GM04503 (cell line): ENCODE measurements at places on chromosomes 11 and 22.

DNA sequence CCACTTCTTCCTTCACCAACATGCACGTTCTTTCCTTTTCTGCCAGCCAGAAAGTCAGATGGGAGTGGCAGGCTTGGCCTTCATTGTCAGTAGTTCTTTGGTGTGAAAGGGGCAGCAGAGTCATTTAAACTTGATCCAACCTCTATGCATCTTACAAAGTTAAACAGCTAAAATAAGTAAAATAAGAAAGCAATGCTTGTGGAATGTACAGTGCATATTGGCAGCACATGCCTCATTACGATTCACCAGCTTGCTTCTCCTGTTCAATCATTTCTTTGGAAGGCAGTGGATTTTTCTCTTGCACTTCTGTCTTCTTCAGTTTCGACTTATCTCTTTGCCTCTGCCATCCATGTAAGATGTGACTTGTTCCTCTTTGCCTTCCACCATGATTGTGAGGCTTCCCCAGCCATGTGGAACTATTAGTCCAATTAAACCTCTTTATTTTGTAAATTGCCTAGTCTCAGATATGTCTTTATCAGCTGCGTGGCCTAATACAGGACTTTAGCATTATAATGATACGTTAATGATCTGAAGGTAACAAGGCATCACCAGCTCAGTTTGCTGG, 14.8 kb downstream of the LGALS12 start:
- no peak for DNase-seq

DNA sequence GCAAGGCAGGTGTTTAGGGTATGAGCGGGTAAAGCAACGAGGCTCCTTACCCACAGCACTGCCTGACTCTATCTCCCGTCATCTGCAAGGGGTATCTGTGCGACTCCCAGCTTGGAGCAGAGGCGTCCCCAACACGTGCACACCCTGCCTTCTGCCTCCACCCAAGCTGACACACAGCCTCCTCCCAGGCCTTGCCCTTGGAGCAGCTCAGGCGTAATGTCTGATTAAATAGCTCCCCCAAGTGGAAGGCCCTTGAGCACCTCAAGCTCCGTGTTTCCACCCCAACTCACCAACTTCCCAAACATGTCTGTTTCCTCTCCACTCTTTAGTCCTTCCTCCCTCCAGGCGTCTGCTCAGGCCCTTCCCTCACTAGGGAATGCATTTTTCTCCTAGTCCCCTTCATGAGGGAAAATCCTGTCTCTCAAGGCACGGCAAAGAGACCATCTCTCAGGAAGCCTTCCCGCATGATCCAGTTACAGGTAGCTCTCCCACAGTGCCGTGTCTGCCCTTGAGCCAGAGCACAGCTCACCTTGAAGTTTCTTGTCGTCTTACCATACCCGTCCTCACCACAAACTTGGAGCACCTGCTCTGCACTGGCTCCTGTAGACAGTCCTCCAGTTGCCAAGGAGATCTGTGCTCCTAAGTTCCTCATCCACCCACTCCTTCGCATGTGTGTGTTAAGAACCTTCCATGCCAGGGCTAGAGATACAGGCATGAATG, 15.8 kb downstream of the CYB5R2 start:
- DNase-seq: no peak

DNA sequence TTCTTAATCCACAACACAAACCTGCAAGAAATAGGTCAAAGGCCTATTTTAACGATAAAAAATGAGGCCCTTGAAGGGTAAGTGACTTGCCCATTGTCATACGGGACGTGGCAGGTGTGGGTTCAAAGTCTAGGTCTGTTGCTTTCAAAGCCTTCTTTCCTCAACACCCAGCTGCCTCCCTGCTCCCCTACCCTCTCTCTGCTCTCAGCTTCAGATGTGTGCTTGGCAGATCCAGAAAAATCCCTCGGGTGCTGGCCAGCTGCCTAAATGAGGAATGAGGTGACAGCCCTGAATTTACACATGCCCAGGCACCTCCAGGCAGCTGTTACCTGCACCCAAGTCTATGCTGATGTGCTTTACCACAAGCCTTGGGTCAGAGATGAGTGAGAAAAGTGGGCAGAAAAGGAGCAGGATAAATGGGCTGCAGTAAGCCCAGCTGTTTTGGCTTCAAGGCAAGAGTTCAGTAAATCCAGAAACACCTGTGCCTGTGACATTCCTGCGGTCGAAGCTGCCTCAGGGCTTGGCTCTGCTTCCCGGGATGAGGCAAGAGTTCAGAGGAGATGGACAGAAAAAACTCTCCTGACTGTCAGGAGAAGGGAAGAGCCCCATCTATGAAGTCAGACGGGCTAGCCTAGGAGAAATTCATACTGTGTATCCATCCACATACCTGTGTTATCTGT, 49.9 kb upstream of the LDLRAD3 start:
- DNase-seq: no peak

DNA sequence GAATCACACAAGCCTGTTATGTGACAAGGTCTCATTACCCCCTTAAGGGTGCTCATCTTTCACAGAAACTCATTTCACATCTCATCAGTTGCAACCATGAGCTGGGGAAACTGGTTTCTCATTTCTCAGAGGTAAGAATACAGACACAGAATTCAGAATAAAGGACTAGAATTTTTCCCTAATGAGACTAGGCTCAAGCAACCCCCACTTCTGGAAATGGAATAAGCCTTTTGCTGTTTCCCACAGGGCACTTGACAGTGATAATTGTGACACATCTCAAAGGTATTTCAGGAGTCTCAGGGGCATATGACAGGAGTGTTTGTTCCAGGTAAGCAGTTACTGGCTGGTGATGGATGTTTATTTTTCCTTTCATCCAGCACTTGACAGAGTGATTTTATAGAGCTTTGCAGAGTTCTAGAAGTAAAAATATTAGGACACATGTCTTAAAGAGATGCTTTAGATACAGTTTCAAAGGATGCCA, 112.9 kb upstream of the DDI1 start:
- DNase-seq: no peak

GRCh38 chr11:94588366-94588942, 21.3 kb downstream of the PIWIL4 start:
- no peak for DNase-seq

GRCh38 chr11:36877149-36877548, 279.1 kb upstream of the RAG2 start:
- no peak for DNase-seq

DNA sequence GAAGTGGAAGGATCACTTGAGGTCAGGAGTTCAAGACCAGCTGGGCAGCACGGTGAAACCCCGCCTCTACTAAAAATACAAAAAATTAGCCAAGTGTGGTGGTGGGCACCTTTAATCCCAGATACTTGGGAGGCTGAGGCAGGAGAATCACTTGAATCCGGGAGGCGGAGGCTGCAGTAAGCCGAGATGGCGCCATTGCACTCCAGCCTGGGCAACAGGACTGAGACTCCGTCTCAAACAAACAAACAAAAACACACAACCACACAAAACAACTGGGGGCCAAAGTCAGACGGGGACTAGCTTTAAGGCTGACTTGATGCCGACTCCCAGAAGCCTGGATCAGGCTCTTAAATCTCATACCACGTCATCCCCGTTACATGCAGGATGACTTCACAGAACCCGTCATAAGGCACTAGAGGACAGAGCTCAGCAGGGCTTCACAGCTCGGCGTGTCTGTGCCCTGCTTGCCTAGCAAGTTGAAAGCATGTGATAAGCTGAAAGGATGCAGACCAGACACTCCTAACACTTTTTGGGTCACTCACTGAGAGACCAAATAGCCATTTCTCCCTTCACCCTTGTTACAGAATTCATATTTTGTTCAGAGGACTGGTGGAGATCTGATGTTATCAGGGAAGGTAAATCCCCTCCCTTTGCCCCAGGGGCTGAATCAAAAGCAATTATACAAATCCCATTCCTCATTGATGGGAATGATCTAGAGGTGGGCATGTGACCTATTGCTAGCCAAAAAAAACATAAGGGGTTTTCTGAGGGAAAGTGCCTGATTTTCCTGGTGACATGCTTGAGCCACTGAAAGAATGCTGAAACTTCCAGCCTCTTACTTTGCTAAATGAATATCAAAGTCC, 65.4 kb downstream of the GAB2 start:
- no peak for DNase-seq

GRCh38 chr11:83116015-83116641, 40.8 kb upstream of the PCF11 start:
- no peak for DNase-seq

GRCh38 chr22:49996518-49997250, 15.9 kb downstream of the IL17REL start:
- no peak for DNase-seq
